Spinal cord (tissue), 10 donors: ENCODE measurements at places on chromosomes 5 and 9.

- DNase-seq: no peak
Measured at GRCh38 chr5:64339769-64340168, 166.0 kb upstream of the RGS7BP start.

DNA sequence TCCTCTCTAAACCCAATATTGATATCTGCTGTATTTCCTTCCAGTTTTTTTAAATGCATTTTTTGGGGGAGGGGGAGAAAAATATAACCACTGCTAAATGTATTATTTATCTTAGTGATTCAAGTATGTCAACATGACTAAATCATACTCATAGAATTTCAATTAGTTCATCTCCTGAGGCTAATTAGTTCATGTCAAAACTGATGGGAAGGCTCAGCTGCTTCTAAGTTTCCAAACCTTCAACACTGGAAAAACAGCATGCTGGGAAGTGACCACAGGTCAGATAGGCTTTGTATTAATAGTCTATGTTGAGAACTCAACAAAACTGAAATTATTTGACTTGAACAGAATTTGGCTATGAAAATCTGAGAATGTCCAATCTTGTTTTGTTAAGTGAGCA is 118.7 kb downstream of the TTLL11 start:
- no peak for DNase-seq

GRCh38 chr9:91199739-91200497 is 161.8 kb downstream of the AUH start:
- no peak for DNase-seq

- no peak for DNase-seq
Measured at GRCh38 chr9:132547976-132548730, 34.3 kb upstream of the BARHL1 start.

GRCh38 chr5:119878712-119879111 is 249.4 kb downstream of the FAM170A start:
- DNase-seq: no peak

DNA sequence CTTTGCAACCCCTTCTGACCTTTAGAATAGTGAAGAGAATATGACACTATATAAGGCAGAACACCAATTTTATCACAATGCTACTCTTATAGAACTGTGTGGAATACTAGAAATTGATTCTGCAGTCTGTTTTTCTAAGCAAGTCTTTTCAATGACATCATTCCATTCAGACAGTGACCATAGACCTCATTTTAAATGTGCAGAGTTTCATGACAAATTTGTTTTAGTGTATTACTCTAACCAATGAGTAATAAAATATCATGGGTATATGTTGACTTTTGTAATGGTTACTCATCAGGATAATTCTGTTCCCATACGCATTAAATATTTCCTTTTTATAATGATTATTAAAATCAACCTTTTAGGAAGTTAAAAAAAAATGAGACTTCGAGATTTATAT is 219.9 kb downstream of the COX7C start:
- DNase-seq: no peak

GRCh38 chr5:167489202-167489601 is 802.2 kb upstream of the WWC1 start:
- DNase-seq: no peak
